ENCODE measurements at places on chromosomes 5 and 9.

DNA sequence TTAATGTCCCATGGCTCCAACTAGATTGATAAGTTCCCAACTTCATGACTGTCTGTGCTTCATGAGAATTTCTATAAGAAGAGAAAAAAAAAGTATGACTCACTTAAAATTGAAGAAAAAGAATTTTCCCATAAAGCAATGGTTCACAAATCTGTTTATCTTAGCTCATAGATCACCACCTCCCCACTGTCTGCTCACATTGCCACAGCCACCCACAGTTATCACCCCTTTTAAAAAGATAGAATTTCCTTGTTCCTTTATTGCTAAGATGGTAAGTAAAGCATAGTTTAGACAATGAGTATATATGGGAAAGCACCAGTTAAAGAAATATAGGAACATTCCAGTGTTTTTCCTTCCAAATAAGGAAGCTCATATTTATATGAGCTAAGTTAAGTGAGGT is 67.1 kb downstream of the ALDH7A1 start:
- peak; percentile 35 for DNase-seq

- no peak for DNase-seq
Measured at GRCh38 chr5:170636206-170636605, 132.4 kb downstream of the KCNIP1 start.

GRCh38 chr9:79613145-79613544 is 41.4 kb downstream of the TLE4 start:
- no peak for DNase-seq

DNA sequence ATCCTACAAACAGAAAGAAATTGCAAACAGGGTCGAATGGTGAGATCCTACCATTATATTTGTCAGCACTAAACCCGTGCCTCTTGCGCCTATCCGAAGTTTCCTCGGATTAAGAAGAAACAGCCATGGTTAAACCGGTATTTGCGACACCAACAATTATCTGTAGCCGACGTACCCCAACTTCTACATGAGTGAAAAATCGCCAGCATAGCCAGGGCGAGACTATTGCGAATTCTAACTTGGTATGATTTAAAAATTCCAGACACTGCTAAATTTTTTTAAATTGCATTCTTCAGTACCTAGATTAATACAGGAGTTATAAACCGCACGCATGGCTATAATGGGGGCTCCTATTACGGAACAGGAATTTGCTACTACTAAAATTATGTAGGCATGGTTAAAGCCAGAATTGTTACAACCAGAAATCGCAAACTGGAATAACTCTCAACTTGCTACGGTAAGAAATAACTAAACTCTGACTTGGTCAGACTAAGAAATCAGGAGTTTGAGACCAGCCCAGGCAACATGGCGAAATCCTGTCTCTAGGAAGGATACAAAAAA is 25.3 kb upstream of the ANXA2R start:
- peak; percentile 42 for DNase-seq

- peak; percentile 2 for DNase-seq
Measured at GRCh38 chr5:8517456-8517855, 648.5 kb downstream of the MTRR start.

GRCh38 chr5:77449277-77449676 is 42.8 kb downstream of the WDR41 start:
- no peak for DNase-seq

DNA sequence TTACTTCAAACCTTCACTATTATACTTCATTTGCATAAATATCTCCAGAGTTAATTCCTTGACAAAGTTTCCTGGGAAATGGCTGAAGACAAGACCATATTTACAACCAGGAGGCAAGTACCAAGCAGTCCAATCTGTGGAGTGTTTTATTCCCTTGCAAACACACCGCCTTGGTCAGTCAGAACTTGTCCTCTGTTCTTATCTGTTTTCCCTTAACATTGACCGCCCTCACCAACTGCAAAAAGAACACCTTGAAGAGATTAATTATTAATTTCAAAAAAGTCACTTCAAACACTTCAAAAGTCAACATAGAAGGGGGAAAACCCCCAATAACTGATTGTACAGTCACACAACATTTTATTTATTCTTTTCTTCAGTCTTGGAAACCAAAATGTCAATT is 269.0 kb upstream of the RGMB start:
- DNase-seq: no peak

DNA sequence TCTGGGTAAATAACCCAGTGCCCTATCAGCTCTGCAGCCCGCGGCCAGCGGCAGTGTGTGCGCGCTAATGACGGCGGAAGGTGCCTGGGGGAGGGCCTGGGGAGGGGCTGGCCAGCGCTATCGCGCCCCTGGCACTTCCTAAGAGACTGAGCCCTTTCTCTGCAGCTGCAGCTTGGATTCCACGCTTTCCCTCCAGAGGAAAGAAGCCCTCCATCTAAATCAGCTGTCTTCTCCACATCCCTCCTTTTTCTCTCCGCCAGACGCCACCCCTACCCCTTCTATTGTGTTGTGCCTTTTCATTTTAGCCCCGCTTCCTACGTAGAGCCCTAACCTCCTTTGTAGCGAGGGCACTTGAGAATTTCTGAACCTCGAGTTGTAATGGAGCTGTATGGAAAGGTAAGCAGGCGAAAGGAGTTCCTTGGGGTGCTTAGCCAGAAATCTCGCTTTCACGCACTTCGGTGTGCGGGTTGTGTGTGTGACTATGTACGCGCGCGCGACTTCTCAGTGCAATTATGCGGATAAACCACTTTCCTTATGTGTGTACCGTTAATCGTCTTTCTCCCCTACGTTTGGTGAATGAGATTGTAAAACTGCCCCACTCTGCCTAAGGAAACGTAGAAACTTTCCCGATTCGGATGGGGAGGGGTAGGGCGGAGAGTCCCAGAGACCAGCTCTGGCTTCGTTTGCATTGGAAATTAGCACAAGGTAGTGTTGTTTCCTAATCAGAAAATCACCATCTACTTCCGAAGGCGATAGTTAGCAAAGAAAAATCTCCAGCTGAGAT is 664 bp upstream of the RAB3C start:
- DNase-seq: peak; percentile 0

DNA sequence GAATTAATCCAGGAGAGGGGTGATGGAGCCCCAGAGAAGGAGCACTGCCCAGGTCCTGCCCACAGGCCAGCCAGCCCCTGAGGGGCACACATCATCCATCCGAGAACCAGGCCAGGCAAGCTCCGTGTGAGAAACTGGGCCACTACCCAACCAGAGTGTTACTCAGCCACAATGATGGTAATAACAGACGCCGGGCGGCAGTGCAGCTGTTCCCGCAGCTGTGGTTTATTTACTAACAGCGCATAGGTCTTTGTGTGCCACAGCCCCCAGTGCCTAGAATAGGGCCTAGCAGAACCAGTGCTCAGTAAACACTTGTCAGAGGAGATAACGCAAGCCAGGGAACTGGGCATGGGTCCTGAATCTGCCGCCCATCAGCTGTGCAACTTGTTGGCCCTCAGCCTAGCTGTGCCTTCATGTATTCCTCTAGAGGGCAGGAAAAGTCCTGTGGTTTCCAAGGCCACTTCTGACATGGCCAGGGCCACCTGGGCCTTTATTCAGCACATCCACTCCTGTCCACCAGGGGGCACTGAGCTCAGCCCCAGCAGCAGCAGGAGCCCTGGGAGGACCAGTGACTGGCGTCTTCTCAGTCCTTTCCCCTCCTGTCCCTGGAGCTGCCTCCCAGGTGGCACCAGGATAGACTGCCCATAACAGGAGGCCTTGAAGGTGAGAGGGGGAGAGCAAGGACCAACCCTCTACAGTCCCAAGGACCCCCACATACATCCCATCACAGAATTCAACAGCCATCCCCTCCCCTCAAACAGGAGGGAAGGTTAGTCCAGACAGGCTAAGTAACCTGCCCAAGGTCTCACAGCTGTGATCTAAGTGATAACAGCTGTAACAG is 2.1 kb downstream of the MXD3 start:
- peak; percentile 75 for DNase-seq

- DNase-seq: peak; percentile 73
Measured at GRCh38 chr5:122156724-122157325, 27.5 kb downstream of the ZNF474 start.

DNA sequence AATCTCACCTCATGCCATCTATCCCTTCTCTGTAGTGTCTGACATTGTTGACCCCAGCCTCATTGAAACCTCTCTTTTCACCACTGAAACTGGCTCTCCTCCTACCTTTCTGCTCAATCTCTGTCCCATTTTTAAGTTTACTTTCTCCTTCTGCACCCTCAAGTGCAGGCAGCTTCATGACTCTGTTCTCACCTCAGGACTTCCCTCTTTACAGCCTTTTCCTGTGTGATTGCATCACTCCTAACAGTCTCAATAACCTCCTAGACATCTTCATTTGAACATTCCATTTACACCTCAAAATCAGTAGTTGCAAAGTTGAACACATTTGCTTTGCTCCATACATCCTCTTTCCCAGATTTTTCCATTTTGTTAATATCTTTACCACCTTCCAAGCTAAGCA is 172.1 kb downstream of the RASEF start:
- no peak for DNase-seq

DNA sequence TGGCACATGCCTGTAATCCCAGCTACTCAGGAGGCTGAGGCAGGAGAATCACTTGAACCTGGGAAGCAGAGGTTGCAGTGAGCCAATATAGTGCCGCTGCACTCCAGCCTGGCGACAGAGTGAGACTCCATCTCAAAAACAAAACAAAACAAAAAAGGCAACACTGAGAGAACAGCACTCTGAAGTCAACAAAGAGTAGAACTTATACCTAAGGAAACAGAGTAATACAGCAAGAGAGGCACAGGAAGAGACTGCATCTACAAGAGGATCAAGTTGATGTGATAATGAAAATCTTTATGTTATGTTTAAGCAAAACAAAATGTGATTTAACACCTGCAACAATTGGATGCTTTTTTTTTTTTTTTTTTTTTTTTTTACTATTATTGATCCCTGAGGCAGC is 33.1 kb downstream of the FYB1 start:
- no peak for DNase-seq

DNA sequence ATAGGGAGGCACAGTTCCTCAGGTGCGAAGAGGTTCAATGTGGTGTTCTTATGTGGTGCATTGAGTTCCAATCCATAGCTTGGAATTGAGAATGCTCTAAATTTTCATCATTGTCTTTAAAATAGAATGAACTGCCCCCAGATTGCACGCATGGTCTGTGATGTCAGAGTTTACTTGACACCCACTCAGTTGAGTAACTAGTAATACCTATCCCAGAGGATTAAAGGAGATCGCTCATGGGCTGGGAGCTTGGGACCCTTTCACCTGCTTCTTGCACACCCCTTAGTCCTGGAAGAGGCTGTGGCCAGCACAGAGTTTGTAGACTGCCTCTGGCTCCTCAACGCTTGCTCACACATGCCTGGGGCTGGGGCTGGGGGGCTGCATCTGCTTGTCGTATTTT is 95.1 kb upstream of the OTULINL start:
- no peak for DNase-seq

GRCh38 chr5:112276991-112277390 is 142.1 kb downstream of the EPB41L4A start:
- DNase-seq: no peak

DNA sequence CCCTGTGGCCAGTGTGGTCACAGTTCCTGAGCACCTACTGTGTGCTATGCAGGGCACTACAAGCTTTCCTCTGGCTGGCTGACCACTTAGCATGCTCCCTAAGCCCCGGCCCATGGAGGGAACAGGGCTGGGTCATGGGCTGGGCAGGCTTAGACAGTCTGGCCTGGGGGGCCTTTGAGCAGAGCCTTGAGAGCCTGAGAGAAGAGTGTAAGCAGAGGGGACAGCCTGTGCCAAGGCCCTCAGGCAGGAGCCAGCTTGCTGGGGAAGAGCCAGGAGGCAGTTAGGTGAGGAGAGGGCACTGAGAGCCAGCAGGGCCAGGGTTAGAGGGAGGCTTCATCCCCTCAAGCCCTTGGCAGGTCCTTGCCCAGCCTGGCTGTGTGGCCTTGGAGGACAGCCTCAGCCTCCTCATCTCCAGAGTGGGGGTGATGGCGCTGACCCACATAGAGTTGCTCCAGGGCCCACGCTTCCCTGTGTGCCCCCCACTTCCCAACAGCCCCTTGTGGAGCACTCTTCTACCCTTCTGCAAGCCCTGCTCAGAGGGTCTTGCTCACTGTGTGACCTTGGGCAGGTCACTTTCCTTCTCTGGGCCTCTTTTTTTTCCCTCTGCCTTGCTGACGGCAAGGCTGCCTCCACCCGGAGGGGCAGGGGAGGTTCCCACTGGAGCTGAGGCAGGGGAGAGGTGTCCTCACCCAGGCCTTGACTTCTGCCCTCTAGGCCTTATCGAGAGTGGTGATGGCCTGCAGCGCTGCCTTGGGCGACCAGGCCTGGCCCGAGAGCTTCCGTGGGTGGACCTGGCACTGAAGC is 107.1 kb downstream of the PHF2 start:
- no peak for DNase-seq

DNA sequence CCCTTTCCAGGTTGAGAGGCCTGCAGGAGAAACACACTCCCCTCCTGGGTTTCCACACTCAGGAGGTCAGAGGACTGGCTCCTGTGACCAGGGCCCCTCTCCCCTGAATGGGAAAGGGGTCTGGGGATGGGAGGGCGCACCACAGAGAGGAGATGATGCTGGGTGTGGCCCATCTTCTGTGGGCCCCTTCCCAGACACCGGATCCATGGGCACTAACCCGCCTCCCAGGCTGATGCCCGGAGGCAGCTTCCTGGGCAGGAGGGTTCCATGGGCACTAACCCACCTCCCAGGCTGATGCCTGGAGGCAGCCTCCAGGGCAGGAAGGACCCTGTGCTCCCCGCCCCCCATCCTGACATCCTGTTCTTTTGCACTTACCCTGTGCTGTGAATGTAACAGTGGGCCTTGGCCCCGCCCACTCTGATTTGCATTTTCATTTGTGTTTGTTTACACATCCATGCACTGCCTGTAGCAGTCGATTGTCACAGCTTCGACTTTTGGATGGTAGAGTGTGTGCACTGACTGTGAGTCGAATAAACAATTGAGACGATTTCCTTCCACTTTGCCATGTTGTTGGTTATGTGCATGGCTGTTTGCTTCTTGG is 9.3 kb upstream of the DOLPP1 start:
- no peak for DNase-seq

DNA sequence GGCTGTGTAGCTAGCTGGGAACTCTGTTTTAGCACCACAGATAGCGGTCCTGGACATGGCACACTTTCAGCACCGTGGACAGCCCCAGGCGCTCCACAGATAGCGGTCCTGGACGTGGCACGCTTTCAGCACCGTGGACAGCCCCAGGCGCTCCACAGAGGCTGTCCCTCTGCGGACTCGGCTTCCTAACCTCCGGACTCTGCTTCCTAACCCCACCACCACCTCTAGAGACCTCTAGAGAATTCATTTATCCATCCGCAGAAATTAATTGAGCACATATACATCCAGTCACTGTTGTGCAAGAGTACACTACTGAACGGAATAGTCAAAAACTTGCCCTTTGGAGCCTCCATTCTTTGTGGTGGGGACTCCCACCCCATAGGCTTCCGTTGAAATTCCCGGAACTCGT is 27.4 kb downstream of the UNC5A start:
- DNase-seq: peak; percentile 92

DNA sequence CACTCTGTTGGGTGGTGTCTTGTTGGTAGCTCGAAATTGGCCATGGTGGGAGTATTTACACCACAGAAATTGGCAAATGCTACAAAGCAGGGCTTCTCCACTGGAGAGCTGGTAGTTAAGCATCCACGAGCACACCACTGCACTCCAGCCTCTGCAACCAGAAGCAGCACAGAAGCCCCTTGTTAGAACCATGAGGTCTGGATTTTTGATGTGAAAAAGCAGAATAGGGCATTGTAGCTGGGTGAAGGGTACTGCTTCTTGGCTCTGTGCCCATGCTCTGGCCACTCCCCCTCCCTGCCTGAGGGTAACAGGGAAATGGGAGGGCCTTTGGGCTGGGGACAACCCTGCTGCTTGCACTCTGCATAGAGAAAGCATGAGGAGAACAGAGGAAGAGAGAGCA is 81.2 kb upstream of the UBTD2 start:
- DNase-seq: peak; percentile 26

- DNase-seq: peak; percentile 43
Measured at GRCh38 chr9:95874989-95875304, 544 bp upstream of the ERCC6L2 start.

Data from fibroblast of pulmonary artery (primary cell).